NCI-H2081 (cell line): ENCODE measurements at places on chromosomes 1 and 21.

DNA sequence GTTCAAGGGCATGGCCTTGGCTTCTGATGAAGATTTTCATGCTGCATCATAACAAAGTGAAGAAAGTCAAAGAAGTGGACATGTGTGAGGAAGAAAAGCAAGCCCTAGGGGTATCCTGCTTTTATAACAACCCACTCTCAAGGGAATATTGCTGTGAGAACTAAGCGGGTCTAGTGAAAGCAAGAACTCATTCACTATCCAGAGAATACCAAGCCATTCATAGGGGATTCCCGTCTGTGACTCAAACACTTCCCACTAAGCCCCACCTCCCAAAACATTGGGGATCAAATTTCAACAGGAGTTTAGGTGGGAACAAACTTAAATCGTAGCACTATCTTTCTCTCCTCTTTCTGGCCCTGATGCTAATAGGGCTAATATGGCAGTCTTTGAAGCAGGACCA lies 98.5 kb upstream of the CTTNBP2NL start:
- DNase-seq, result no peak

- DNase-seq, result peak; percentile 73
Observed at GRCh38 chr1:54681358-54681757, 34.3 kb upstream of the TTC4 start.

- peak; percentile 48 for DNase-seq
Observed at GRCh38 chr1:193221651-193222050, 35.2 kb upstream of the B3GALT2 start.

DNA sequence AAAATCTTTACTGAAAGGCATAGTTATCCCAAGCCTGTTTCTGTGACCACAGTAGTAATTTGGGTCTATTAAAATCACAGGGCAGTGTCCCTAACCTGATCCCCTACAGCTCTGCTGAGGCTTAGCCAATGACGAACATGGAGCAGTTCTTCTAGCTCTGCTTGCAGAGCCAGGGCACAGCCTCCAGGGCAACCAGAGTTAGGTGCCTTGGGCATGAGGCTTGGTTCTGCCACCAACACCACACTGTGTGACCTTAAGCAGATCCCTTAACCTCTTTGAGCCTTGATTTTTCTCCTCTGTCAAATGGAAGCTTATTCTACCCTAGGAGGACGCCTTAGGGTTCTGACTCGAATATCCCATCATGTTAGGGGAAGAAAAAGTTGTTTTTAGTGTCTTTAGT lies 86.7 kb upstream of the TLR5 start:
- no peak for DNase-seq

DNA sequence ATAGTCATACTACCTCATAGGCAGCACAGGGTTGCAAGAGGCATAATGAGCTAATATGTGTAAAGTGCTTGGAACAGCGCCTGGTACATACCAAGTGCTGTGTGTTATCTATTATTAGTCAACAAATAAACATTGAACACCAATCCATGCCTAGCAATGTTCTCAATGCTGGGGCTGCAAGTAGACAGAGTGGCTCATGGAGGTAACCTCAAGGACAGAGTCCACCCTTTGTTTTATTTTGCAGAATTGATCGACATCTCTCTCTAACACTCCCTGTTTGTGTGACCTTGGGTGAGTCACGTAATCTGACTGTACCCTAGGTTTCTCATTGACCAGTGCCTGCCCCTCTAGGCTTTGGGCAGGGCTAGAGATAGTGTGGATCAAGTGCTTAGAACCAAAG lies 164.0 kb upstream of the KLHDC7A start:
- DNase-seq, result no peak
